DND-41 (cell line): ENCODE measurements at places on chromosomes 2 and 18.

DNA sequence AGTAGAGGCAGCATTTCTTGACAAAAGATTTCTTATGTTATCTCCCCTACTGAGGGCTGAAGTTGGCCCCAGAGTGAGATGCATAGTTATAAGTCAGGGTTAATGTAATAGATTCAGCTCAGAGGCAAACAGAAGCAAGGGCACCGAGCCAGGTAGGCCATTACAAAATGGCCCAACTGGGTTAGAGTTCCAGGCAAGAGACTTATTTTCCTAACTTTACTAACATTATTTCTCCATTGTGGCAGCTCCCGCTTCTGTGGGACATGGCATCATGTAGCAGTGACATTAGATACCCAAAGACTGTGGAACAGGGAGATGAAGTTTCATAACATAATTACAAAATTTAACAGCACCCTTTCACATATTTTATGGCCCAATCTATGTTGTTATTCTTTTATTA lies 27.1 kb downstream of the TSPYL6 start:
- H3K4me3 ChIP-seq: no peak overlapping the region
- H3K36me3 ChIP-seq: no peaks in the 10 kb centered on the region
- no peaks in the 10 kb centered on the region for H3K4me1 ChIP-seq
- no peaks in the 10 kb centered on the region for H3K27me3 ChIP-seq
- no peak overlapping the region for H3K27ac ChIP-seq
- no peak for DNase-seq

DNA sequence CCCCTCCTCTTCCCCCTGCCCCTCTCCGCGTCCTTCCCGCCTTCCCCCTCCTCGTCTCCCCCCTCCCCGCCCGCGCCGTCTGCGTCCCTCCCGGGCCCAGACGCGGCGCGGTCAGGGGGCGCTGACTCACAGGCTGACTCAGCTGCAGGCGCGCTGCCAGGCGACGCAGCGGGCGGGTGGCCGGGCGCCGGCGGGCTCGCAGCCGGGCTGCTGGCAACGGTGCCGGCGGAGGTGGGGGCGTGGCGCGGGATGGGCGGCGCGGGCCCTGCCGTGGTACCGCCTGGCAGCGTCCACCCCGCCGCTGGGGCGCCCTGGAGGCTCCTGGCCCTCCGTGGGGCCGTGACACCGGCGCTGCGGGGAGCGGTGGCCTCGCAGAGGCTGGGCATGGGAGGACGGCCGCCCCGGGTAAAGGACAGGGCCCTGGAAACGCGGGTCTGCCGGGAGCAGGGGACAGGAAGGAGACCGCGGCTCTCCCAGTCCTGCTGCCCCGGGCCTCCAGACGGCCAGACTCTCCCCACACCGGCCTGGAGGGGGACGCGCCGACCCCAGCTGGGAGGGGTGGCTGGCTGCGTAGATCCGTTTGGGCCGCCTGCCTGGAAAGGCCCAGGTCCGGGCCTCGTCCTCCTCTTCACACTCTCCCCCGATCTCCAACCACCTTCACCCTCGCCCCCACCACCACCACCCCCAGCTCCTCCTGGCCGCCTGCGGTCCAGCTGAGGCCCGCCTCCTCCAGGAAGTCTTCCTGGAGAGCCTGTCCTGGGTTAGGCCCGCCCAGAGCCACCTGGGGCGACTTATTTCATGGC lies 10.0 kb upstream of the PROC start:
- no peak overlapping the region for H3K4me3 ChIP-seq
- H3K4me1 ChIP-seq: peaks cover 18% of the 10 kb centered on the region
- H3K36me3 ChIP-seq: no peaks in the 10 kb centered on the region
- H3K27me3 ChIP-seq: no peaks in the 10 kb centered on the region

DNA sequence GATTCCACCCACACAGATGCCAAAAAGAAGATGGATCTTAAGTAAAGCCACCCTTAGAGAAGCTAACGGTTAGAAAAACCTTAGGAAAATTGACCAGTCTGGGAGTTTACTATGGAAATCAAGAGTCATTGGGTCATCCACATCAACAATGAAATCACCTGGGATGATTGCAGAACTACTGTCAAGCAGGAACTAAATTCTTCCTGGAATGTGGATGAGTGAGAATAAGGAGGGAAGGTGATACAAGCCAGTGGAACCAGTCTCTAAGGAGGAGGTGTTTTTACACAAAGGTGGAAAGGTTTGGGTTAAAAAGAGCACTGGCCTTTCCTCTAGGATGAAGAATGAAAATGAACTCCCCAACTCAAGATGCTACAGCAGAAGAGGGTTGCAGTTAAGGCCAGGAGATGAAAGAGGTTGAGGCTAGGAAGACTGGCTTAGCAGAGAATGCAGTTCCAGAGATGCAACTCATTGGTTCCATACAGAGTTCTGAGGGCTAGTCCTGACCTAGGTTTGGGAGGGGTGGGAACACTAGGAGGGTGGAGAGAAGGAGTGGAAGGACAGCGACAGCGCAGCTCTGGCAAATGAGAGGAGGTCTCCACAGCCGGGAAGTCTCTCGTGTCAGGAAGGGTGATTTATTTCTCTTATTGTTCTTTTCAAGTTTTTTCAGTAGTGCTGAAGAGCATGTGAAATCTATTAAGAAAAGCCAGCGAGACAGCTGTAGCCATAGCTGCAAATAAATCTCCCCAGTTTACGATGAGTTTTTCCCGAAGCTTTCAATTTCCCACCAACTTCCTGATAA lies 27.7 kb upstream of the KDM3A start:
- no peaks in the 10 kb centered on the region for H3K36me3 ChIP-seq
- no peaks in the 10 kb centered on the region for H3K27me3 ChIP-seq
- H3K4me3 ChIP-seq: no peak overlapping the region

- no peak for DNase-seq
- no peaks in the 10 kb centered on the region for H3K27me3 ChIP-seq
- H3K36me3 ChIP-seq: no peaks in the 10 kb centered on the region
These were observed 520.5 kb upstream of the ZEB2 start for GRCh38 chr2:145040433-145040832.

GRCh38 chr2:18435426-18436037 lies 124.9 kb downstream of the RDH14 start:
- no peak overlapping the region for H3K4me3 ChIP-seq
- H3K36me3 ChIP-seq: no peaks in the 10 kb centered on the region
- H3K27me3 ChIP-seq: no peaks in the 10 kb centered on the region
- no peaks in the 10 kb centered on the region for H3K4me1 ChIP-seq
- DNase-seq: peak; percentile 11
- no peak overlapping the region for H3K27ac ChIP-seq

DNA sequence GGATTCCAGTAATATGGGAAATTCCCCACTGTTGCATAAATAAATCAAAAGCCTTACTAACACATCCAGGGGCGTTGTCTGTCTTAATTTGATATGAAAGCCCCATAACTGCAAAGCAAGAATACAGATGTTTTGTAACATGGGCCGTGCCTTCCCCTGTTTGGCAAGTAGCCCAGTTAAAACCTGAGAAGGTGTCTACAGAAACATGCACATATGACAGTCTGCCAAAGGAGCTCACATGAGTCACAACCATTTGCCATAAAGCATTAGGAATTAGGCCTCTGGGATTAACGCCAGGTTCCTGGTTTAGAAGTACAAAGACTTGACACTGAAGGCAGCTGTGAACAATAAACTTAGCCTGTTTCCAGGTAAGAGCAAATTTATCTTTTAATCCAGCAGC lies 43.1 kb upstream of the LONRF2 start:
- no peaks in the 10 kb centered on the region for H3K36me3 ChIP-seq
- H3K4me1 ChIP-seq: peaks cover 14% of the 10 kb centered on the region
- no peak overlapping the region for H3K4me3 ChIP-seq
- DNase-seq: no peak
- no peak overlapping the region for H3K27ac ChIP-seq

GRCh38 chr2:130390460-130391057 lies 34.7 kb downstream of the PTPN18 start:
- H3K36me3 ChIP-seq: no peaks in the 10 kb centered on the region
- no peak overlapping the region for H3K27ac ChIP-seq
- H3K4me3 ChIP-seq: no peak overlapping the region

- no peak overlapping the region for H3K27ac ChIP-seq
- H3K4me1 ChIP-seq: no peaks in the 10 kb centered on the region
- peaks cover 5% of the 10 kb centered on the region for H3K27me3 ChIP-seq
- H3K4me3 ChIP-seq: no peak overlapping the region
These were observed 162.6 kb downstream of the FMNL2 start for GRCh38 chr2:152497481-152498052.

- DNase-seq: no peak
- no peak overlapping the region for H3K27ac ChIP-seq
- peaks cover 3% of the 10 kb centered on the region for H3K27me3 ChIP-seq
- no peaks in the 10 kb centered on the region for H3K36me3 ChIP-seq
These were observed 112.1 kb downstream of the GLI2 start for GRCh38 chr2:120847700-120848321.

DNA sequence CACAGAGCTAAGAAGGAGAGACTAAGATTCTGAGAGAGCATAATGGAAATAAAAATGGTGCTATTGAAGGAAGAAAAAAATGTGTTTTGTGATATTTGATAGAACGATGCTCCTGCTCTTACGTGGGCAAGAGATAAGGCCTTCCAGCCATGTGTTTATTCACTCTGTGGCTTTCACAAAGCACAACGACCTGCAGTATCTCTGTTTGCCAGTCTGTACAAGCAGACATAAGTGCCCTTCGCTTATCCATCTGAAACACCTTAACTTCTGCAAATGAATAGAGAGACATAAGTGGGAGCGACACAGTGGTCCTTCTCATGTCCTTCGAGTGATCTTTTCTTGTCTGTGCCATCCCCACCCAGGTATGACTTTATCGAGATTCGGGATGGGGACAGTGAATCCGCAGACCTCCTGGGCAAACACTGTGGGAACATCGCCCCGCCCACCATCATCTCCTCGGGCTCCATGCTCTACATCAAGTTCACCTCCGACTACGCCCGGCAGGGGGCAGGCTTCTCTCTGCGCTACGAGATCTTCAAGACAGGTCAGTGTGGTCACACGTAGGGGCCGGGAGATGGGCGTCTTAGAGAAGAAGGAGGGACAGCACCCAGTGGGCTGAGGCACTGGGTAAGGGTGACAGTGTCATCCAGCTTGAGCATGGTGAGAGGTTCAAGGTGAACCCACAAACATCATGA lies 33.7 kb downstream of the NRP2 start:
- no peak overlapping the region for H3K27ac ChIP-seq
- H3K4me1 ChIP-seq: no peaks in the 10 kb centered on the region
- H3K27me3 ChIP-seq: peaks cover 8% of the 10 kb centered on the region
- no peaks in the 10 kb centered on the region for H3K36me3 ChIP-seq
- no peak for DNase-seq

- H3K27me3 ChIP-seq: no peaks in the 10 kb centered on the region
- H3K36me3 ChIP-seq: 0 out of 2 replicates have a peak, but pooled peaks cover 4% of the 10 kb centered on the region
- DNase-seq: no peak
- H3K27ac ChIP-seq: no peak overlapping the region
- no peak overlapping the region for H3K4me3 ChIP-seq
These were observed 71.5 kb downstream of the MAPRE2 start for GRCh38 chr18:35112696-35113095.

- no peak for DNase-seq
- H3K27me3 ChIP-seq: no peaks in the 10 kb centered on the region
- no peaks in the 10 kb centered on the region for H3K36me3 ChIP-seq
- no peaks in the 10 kb centered on the region for H3K4me1 ChIP-seq
These were observed 1.8 kb downstream of the SCN9A start for GRCh38 chr2:166373951-166374350.

GRCh38 chr2:240405133-240405532 lies 30.3 kb upstream of the GPC1 start:
- H3K27me3 ChIP-seq: peaks cover 3% of the 10 kb centered on the region
- H3K27ac ChIP-seq: no peak overlapping the region
- H3K36me3 ChIP-seq: no peaks in the 10 kb centered on the region

DNA sequence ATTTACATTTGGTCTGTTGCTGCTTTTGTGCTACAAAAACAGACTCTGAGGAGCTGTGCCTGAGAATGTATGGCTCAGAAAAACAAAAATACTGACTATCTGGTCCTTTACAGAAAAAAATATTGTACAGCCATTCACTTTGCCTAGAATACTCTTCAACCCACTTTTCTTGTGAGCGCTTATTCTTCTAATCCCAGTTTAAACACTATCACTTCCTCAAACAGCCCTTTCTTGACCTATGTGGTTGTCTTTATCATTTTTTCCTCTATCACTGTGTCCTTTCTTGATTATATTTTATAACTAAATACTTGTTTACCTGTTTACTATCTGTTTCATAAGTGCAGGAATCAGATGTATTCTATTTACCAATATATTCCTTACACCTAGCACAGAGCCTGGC lies 33.5 kb downstream of the CUL3 start:
- no peak overlapping the region for H3K27ac ChIP-seq
- no peak for DNase-seq
- H3K27me3 ChIP-seq: no peaks in the 10 kb centered on the region
- H3K4me3 ChIP-seq: no peak overlapping the region

- DNase-seq: no peak
- H3K36me3 ChIP-seq: peaks cover 12% of the 10 kb centered on the region
- no peak overlapping the region for H3K4me3 ChIP-seq
- H3K27me3 ChIP-seq: no peaks in the 10 kb centered on the region
These were observed 47.7 kb downstream of the DNMT3A start for GRCh38 chr2:25293958-25294562.

GRCh38 chr2:1236606-1237005 lies 176.7 kb upstream of the TPO start:
- no peaks in the 10 kb centered on the region; the same call in none of the 2 replicates for H3K36me3 ChIP-seq

DNA sequence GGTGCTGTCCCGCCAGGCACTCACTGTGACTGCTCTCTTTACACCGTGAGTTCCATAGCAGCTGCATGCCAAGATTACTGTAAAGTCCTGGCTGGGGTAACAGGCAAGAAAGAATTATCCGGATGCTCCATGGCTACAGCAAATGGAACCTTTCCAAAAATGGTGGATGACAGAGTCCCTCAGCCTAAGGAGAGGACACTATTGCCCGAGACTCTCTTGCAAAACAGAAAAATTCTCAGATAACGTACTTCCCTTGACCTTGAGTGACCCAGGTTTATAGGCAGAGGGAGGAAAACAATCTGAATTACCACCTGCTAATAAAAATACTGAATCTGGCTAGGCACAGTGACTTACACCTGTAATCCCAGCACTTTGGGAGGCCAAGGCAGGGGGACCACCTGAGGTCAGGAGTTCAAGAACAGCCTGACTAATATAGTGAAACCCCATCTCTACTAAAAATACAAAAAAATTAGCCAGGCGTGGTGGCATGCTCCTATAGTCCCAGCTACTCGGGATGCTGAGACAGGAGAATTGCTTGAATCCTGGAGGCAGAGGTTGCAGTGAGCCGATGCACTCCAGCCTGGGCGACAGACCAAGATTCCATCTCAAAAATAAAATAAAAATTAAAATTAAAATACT lies 4.5 kb downstream of the CYS1 start:
- no peak overlapping the region for H3K4me3 ChIP-seq
- no peak overlapping the region for H3K27ac ChIP-seq
- H3K4me1 ChIP-seq: peaks cover 10% of the 10 kb centered on the region
- H3K36me3 ChIP-seq: no peaks in the 10 kb centered on the region
- no peak for DNase-seq
- peaks cover 24% of the 10 kb centered on the region for H3K27me3 ChIP-seq
